Brain microvascular endothelial cell (primary cell): ENCODE measurements at places on chromosomes 4 and X.

DNA sequence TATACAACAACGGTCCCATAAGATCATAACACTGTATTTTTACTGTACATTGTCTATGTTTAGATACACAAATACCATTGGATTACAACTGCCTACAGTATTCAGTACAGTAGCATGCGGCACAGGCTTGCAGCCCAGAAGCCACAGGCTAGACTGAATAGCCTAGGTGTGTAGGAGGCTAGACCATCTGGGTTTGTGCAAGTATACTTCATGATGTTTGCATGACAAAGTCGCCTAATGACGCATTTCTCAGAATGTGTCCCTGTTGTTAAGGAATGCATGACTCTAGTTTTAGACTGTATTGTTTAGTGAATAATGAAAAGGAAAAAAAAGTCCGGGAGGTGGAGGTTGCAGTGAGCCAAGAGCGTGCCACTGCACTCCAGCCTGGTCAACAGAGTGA is 56.5 kb upstream of the C4orf50 start:
- no peak for DNase-seq

- peak; percentile 61 for DNase-seq
Observed at GRCh38 chr4:123480706-123481418, 84.3 kb downstream of the SPRY1 start.

- DNase-seq = no peak
Observed at GRCh38 chr4:43496188-43496587, 603.7 kb downstream of the GRXCR1 start.

DNA sequence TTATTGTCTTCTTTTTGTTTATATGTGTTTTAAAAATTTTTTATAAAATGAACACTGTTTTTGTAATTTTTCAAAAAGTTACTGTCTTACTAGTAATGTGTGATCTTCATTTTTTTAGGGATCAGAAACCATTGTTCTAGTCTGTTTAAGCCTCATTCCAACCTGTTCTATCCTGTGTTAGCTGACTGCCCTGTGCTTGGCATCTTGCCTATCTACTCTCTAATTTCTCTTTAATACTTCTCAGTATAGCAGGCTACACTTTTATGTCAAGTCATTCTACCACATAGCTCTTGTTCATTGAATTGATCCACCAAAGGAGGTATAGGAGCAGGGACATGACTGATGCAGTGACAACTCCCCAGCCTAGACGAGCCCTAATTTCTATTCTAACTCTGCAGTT is 70.2 kb upstream of the PLS3 start:
- DNase-seq = no peak

DNA sequence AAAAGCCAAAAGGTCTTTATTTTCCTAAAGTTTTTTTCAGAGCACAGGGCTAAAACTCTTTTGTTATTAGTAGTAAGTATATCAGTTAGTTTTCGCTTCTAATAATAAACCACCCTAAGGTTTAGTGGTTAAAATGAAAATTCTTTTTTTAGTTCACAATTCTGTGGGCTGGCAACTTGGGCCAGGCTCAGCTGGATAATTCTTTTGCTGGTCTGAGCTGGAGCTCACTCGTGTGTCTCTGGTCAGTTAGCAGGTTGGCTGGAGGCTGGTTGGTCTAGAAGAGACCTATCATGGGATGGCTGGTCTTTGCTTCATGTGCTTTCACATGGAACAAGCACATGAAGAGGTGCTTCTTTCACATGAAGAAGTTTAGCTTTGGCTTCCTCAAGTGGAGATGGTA is 227.1 kb upstream of the LCORL start:
- no peak for DNase-seq

GRCh38 chr4:52577624-52577962 is 81.5 kb downstream of the USP46 start:
- no peak for DNase-seq

DNA sequence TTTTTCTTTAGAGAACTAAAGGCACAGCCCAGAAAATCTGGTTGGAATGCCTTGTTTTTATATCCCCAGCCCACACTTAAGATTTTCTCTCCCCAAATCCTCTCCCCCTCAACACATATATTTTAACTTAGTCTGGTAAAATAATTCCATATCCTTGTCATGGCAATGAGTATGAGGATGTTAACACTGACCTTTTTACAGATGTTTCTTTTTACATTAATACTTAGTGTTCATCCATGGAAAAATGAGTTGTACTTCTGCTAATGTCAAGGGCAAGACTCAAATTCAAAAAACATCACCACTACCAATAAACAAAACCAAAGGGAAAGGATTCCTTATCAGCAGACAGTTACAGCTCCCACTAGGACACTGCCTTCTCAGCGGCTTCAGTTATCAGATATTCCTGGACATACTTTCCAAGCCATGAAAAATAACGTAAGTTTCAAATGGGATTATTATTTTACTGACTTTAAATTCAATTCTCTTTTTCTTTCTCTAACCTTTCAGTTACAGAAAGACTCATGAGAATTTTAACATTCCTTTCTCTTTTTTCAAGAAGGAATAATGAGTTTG is 83.3 kb downstream of the RASL11B start:
- DNase-seq = no peak

GRCh38 chr4:26873391-26874026 is 12.9 kb downstream of the STIM2 start:
- DNase-seq = no peak

- peak; percentile 47 for DNase-seq
Observed at GRCh38 chr4:151231915-151232595, 44.9 kb upstream of the PRSS48 start.

DNA sequence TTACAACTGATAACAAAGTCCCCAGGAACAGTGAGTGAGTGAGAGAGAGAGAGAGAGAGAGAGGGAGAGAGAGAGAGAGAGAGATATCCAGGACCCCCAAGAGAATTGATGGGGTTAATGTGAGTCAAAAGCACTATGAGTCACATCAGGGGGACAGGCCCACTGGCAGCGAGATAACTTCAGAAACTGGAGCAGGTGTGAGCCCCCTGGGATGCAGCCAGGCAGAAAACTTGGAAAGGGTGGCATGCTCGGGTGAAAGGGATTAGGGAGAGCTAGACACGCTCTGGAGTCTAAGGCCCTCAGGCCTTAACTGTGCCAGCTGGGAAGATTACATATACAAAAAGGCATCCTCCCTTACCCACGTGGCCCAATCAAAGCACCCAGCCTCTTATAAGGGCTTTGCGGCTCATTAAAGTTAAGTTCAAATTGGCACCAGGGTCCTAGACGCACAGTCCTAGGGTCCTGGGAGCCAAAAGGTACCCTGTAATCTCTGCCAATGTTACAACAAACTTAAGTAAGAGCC is 841 bp downstream of the ACOT9 start:
- peak; percentile 50 for DNase-seq

GRCh38 chr4:54050214-54050904 is 14.0 kb downstream of the CHIC2 start:
- DNase-seq = no peak

GRCh38 chr4:60745800-60746571 is 454.1 kb upstream of the ADGRL3 start:
- no peak for DNase-seq

DNA sequence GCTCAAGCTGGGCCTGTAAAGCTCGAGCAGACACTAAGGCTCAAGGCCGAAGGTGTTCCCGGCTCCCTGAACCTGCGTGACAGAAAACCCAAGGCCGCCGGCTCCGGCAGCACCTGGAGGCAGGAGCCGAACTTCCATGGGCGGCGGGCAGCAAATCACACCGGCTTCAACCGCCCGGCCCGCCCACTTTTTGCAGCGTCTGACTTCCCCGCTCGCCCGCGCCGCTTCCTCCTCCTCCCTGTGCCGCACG is 940 bp upstream of the NSD2 start:
- peak; percentile 52 for DNase-seq

GRCh38 chrX:155718972-155719586 is 106.3 kb upstream of the TMLHE start:
- DNase-seq = peak; percentile 1

DNA sequence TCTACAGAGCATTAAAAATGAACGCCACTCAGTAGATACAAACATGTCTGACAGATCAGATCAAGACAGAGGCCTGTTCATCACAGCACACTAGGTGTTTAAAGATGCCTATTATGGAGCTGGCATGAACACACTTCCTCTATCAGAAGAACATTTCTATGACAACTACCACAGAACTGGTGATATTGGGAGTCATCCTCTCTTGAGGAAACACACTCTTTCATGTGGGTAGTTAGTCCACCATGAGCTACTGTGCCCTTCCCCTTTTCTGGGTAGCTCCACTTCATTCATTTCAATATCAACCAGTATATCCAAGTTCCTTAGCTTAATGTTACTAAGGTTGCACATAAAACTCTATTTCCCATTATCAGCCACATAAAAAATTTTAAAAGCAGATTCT is 46.7 kb downstream of the MAOB start:
- DNase-seq = no peak

- no peak for DNase-seq
Observed at GRCh38 chr4:86661418-86661817, 67.3 kb downstream of the PTPN13 start.

- no peak for DNase-seq
Observed at GRCh38 chr4:94403751-94404150, 48.0 kb upstream of the PDLIM5 start.

DNA sequence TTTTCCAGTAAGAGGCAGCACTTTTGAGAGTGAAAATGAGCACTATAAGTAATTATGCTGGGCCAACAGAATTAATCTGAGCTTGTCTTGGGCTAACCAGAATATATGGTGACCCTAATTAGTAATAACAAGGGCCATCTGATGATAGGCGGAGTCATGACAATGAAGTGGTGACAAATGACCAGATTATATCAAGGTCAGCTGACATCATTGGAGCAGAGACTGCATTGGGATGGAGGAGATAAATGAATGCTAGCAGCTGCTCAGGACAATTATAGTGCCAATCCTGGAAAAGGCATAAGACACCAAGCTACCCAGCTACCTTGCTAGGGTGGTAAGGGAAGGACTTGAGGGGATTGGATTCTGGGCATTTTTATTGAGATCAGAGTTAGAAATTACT is 1548.7 kb downstream of the RPA4 start:
- DNase-seq = no peak

DNA sequence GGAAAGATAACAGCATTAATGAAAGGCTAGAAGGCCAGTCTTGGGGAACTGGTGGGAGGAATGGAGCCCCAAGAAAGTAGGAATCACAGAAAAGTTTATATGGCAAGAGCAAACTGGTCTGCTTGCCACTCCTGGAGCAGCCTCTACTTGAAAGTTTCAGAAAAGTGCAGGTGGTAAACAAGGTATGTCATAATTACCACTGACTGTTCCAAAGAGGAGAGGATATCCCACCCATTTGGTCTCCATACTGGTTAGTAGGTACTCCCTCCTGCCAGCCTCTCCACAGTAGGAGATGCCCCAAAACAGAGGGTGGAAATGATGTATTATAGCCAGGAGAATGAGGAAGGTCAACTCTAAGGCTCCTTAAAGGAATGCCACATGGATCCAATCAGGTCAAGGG is 145.1 kb downstream of the INPP4B start:
- no peak for DNase-seq

DNA sequence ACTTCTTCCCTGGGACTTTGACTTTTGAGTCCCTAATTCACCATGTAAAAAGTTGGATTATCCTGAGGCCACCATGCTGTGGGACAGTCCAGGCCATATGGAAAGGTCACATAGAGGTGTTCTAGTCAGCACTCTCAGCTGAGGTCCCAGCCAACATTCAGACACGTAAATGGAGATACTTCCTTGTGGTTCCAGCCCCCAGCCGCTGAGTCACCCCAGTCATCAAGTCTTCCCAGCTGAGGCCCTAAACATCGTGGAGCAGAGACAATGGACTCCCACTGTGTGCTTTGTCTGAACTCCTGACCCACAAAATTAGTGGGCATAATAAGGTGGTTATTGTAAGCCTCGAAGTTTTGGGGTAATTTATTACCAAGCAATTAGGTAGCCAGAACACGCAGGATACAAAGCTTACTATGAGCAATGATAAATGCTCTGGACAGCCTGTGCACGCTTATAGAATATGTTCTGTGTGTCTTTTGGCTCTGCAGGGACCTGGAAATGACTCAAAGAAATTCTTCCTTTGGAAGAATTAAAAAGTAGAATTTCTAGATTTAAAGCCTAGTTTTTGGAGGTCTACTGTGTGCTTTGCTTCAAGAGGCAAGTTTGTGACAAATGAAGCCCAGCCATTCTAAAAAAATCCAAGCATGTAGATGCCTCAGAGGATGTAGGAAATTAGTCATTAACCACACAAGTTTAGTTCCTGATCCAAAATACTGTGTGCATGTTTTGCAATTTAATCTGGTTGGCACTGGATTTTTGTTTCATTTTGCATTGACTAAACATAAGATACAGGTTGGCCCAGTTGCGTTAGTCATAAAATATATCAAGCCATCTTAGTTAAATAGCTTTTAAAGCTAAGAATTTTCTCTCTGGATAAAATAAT is 33.2 kb upstream of the SLC9A7 start:
- peak; percentile 91 for DNase-seq

DNA sequence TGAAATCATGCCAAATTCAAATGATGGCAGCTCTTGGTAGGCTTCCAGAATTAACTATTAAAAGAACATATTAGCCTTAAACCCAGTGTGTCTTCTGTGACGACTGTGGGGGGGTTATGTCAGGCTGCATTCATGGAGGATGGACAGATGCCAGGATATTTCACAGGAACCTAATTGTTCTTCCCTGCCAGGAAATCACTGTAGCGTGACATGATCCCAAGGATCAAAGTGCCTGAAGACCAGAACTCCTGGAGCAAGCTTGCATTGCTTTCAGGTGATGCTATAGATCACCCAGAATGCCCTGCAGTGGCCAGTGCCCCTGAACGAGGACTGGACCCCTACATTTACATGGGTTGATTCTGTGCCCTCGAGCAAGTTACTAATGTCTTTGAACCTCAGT is 1093.0 kb upstream of the TENM3 start:
- DNase-seq = no peak

GRCh38 chr4:83285055-83285407 is 433 bp upstream of the COQ2 start:
- DNase-seq = peak; percentile 19

- DNase-seq = no peak
Observed at GRCh38 chr4:40055511-40055862, 1.2 kb upstream of the N4BP2 start.

GRCh38 chrX:134186362-134187121 is 50.4 kb upstream of the CCDC160 start:
- DNase-seq = no peak

GRCh38 chr4:8513931-8514330 is 66.3 kb upstream of the GPR78 start:
- no peak for DNase-seq

- no peak for DNase-seq
Observed at GRCh38 chr4:4758681-4759080, 100.8 kb upstream of the MSX1 start.

- DNase-seq = peak; percentile 12
Observed at GRCh38 chr4:16530688-16531635, 304.7 kb upstream of the TAPT1 start.

DNA sequence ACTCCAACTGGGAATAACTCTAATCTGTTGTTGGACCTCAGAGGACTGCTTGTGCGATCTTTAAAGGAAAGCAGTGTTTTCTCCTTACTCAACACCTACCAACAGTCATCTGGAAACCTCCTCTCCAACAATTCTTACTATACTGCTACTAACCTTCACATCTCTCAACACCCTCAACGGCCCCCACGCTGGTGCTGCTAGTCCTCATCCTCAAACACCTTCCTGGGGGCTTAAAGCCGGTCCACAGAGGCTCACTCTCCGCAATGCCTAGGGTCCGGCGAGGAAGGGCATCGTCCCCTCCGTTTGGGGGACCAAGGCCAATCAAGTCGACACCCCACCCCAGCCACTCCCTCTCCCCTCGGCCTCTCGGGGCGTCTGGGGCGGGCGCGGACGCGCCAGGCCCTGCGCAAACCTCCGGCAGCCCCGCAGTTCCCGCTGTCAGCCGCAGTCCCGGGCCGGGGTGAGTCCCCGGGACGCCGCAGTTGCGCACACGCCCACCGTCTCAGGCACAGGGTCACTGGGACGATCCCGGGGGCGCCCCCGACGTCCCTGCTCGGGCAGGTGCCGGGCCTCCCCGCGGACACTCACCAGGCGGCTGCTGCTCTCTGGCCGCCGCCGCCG is 418 bp downstream of the TAB3 start:
- DNase-seq = no peak
